Pancreas (tissue), 10 donors: ENCODE measurements at places on chromosomes 6 and 20.
A peak's percentile ranks its signal among the peaks of the same experiment; 100 is the strongest.

GRCh38 chr6:69848552-69848951 is 17.8 kb upstream of the COL19A1 start:
- H3K4me3 ChIP-seq, result no peak overlapping the region
- no peak overlapping the region for H3K27ac ChIP-seq
- H3K27me3 ChIP-seq, result no peaks in the 10 kb centered on the region
- no peak for DNase-seq

- no peak overlapping the region for H3K4me3 ChIP-seq
- no peaks in the 10 kb centered on the region for H3K4me1 ChIP-seq
- H3K27ac ChIP-seq, result no peak overlapping the region
Measured at GRCh38 chr20:62346398-62347150, 20.5 kb downstream of the LAMA5 start.

GRCh38 chr20:34222208-34222607 is 19.0 kb upstream of the ASIP start:
- H3K36me3 ChIP-seq, result no peaks in the 10 kb centered on the region
- H3K27ac ChIP-seq, result no peak overlapping the region
- H3K4me1 ChIP-seq, result no peaks in the 10 kb centered on the region

DNA sequence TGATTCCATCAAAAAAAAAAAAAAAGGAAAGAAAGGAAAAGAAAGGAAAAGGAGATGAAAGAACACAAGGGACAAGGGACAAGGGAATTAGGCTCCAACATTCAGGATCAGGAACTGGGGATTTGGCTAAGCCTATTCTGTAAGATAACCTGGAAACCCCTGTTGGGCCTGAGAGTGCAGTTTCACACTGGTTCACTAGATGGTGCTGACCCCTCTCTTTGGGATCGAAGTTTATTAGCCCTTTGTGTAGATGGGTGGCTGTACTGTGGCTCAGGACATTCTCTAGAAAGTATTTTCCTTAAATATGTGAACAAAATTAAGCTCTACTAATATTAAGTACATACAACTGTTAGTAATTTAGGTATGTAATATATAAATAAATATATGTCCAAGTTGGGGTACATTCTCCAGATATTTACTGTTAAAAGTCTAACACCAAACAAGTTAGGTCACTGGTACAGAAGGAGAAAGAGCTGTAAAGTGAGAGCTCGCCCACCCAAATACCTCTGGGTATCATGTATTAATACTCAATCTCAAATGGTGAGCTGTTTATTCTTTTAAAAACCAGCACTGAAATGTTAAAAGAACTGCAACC is 6.3 kb downstream of the OR2A4 start:
- peak; percentile 52 for DNase-seq
- no peak overlapping the region for H3K4me3 ChIP-seq
- H3K36me3 ChIP-seq, result no peaks in the 10 kb centered on the region
- no peaks in the 10 kb centered on the region for H3K4me1 ChIP-seq
- H3K27me3 ChIP-seq, result no peaks in the 10 kb centered on the region

DNA sequence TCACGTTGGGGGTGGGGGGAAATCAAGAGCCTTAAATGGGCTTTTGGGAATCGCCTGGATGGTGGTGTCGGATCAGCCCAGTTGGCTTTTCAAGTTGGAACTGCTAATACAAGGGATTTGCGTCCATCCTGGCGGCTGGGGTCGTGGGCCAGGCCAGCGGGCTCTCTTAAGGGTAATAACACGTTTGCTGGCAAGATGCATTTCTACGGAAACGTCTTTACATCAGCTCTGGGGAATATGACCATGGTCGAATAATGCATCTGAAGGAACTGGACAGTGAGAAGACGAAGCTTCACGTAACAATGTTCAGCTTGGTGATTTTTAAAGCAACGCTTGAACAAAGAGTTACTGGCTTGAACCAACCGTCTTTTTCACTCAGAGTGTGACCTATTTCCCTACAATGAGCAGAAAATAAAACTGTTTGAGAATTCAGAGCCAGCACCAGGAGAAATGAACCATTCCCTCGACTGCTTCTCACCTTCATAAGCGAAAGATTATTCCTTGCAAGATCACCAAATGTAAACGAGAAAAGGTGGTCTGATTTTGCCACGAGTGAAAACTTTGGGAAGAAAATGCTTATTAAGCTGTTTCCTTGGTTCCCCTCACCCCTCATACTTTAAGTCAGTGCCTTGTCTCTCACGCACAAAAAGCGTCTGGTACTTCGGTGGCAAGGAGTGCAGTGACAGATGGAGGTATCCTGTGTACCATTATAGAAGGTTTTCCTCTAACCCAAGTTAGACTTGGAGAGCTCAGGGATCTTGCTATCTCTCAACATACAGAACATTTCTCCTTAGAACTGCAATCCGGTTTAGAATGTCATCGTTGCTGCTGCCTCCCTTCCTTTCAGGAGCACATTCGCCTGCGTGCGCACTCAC is 1.4 kb upstream of the MARCKS start:
- H3K27me3 ChIP-seq, result no peaks in the 10 kb centered on the region
- H3K4me1 ChIP-seq, result no peaks in the 10 kb centered on the region
- H3K4me3 ChIP-seq, result peak overlapping the region; percentile 80
- H3K36me3 ChIP-seq, result no peaks in the 10 kb centered on the region
- H3K27ac ChIP-seq, result peak overlapping the region; percentile 97

GRCh38 chr6:34241351-34242215 is 4.9 kb downstream of the HMGA1 start:
- DNase-seq, result no peak
- no peaks in the 10 kb centered on the region for H3K27me3 ChIP-seq
- H3K4me3 ChIP-seq, result no peak overlapping the region
- H3K27ac ChIP-seq, result no peak overlapping the region
